ENCODE measurements at places on chromosomes 3 and 15.

DNA sequence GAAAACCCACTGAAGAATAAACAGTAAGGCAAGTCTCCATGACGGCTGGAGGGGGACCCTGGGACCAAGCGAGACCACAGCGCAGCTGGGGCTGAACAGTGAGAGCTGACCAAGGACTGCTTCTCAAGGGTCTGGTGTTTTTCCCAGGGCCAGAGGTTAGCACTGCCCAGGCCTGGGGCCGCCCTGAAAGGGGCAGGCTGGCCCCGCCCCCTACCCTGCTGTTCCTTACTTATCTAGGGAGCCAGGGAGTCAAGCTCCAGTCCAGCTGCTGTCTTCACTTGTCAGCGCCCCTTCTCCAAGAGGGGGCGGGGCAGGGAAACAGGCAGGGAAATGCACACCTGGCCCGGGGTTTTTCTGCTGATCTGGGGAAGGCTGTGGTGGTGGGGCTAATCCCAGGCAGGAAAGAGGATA, 51.6 kb upstream of the HACD2 start:
- DNase-seq, result no peak

DNA sequence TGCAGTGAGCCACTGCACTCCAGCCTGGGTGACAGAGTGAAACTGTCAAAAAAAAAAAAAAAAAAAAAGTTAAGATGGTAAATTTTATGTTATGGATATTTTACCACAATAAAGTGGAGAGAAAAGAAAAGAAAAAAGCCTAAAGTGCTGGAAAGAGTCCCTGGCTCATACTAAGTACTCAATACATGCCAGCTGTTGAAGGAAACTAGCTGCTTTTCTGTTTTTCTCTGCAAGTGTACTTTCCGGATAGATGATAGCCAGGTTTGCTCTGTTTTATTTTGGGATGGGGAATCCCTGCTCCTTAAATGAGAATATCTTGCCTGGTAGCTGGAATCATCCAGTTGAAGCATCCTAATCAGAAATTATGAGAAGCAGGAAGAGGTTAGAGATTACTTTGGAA, 10.9 kb downstream of the EID1 start:
- no peak for DNase-seq

DNA sequence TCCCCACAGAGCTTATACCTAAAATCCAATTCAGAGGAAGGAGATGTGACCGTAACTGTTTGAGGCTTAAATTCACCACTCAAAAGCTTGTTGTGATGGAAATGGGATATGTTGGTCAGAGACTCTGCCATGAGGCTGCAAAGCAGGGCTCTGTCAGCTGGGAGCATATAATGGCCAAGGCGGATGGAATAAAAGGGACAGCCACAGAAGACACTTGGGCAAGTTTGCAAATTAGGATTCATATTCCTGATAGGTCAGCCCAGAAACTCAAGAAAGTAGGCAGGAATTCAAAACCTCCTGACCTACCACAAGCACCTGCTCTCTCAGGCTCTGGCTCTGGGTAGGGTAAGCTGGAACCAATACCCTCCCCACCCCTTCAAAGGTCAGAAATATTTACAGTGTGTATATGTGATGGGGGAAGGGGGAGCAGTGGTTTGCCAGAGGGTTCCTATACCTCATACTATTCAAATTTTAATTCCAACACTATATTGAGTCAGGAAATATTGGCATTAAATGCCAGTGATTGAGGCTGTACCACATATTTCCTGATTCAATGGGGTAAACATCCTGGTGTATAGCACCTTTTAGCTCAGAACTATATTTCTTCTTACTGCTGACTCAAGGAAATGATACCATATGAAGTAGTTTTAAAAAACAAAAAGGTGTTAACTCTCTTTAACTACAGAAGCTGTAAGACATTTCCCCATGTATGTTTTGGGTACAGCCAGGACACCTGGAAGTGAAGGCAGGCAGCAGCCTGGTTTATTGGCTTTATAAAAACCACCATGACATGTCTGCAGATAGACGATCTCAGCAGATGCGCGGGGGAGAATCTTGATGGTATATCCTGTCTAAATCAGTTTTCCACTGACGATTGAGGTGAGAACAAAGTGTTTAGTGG, 19.2 kb downstream of the FYCO1 start:
- DNase-seq, result no peak

- peak; percentile 28 for DNase-seq
Observed at GRCh38 chr3:11582191-11582968, 61.3 kb downstream of the VGLL4 start.

DNA sequence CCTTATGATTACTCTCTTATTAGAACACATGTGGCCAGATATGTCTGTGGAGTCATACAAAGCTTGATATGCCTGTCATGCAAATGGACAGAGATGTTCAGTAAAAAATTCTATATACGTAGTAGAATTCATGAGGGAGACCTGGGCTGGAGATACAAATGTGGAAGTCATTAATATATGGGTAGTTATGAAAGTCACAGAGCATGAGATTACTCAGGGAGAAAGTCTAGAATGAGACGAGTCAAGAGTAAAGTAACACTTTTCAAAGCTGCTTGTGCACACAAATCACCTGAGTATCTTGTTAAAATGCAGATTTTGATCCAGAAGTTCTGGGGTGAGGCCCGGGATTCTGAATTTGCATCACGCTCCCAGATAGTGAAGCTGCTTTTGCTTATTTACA, 28.4 kb downstream of the OXSM start:
- no peak for DNase-seq

GRCh38 chr3:160417311-160417710, 17.9 kb downstream of the SMC4 start:
- no peak for DNase-seq

DNA sequence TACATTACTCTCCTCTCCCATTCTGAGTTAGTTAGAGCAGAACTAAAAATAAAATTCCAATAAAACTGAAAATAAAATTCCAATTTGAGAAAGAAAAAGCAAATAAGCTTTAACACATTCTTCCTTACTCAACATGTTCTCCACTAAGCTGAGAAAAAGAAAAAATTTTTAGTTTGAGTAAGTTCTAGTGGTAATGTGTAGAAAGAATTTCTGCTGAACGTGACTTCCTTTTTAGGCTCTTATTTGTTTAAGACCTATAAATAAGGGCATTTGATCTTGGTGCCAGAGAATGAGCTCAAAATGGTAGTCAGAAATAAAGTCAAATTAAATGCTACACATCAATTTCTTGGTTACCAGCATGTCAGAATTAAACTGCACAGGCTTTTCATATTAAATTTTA, 57.6 kb upstream of the ABHD10 start:
- DNase-seq, result no peak

- DNase-seq, result no peak
Observed at GRCh38 chr3:124883766-124884473, 3.2 kb downstream of the ITGB5 start.

DNA sequence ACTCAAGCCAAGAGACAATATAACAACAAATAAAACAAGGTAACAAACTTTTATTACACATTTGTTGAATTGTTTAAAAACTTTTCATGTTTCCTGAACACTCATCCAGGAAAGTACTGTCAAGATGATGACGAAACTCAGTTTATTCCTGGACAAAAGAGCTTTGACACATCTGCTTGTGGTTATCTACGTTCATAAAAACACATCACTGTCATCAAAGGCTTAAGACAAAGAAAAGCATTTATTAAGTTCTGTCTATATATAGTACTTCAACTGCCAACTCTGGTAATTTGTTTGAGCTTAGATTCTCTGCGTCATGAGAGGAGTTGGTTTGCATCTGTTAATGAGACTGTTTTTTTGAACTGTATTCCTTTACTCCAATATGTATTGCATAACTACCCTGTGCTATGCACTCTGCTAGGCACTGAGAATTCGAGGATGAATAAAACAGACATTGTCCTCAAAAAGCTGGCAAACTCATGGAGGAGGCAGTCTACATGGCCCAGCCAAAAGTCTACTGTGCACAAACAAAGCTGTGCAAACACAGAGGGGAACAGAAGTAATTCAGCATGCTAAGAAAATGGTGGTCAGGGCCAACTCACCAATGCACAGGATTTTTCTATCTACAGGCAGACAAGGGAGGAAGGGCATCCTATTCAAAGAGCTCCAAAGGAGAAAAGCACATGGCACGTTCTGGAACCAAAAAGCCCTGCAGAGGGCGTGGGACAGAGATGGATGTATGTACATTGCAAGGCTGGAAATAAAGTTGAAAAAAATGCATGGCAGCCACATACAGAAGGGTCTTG, 21.5 kb downstream of the PLD1 start:
- peak; percentile 52 for DNase-seq

DNA sequence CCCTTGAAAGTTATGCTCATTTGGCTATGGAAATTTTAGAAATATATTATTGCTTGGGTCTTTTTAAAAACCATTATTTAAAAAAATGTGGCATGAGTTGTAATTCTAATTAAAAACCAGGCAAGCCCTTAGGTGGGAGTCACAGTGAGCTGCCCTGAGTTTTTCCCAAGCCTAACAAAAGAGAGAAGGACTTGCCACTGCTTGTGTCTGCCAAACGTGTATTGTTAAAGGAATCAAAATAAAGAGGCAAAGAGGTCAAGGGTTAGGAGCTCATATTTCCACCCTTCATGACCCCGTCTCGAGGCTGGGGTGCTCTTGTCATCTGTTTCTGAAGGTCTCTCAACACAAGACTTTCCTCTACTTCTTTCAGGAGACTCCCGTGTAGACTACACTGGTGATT, 321.1 kb downstream of the ZIC1 start:
- no peak for DNase-seq

- no peak for DNase-seq
Observed at GRCh38 chr3:165279471-165279870, 83.3 kb upstream of the SLITRK3 start.

DNA sequence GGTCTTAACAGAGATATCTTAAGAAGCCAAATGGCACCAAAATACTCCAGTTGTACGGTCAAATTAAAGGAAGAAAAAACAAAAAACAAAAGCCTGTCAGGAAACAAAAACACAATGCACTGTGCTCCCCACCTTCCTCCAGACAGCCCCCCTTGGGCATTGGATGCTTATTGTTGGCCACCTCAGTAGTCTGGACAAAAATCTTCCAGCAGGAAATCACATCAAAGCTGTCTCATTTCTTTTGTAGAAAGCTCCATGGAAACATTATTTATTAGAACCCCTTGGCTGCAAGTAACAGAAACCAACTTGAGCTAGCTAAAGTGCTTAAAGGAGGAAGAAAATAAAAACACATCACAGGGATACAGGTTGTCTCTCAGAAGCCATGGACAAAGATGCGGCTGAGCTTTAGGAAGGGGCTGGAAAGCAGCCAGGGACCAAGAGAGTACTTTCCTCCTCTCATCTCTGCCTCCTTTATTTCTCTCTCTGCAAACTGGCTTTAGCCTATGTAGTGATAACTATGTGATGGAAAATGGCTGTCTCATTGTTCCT, 651.5 kb upstream of the ADAMTS9 start:
- DNase-seq, result no peak

DNA sequence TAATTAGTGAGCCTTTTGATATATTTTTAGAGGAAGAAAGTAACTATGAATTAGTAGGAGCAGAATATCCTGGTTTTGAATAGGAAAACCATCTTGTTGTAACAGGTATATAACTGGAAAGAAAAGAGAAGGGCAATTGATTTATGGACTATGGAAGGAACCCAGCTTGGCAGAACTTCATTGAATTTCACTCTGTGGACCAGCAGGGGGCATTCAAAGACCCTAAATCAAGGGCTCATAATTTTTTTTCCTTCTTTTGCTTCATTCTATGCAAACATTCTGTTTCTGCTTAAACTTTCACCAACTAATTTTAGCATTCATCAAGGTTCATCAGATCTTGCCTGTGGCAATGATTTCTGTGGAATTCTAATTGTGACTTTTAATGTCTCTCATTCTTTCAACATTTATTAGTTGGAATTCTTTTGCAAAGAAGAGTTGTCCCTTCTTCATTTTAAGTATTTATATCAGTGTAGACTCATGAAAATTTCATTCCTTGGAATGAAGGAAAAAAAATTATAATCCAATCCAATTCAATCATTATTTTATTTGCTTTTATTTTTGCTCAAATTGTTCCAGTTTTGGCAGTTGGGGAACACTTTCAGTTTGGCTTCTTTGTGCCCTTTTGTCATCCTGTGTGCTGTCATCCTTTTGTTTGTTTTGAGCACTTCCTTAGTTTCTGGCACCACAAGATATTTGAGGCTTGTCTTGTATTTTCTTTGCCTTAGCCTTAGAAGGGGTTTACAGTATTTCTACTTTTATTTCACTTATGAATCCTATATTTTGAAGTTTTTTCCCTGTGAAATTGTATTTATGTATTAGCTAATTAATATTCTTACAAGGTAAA, 30.4 kb downstream of the NXPE3 start:
- DNase-seq, result peak; percentile 69

GRCh38 chr3:31960793-31961431, 20.1 kb downstream of the OSBPL10 start:
- peak; percentile 75 for DNase-seq

DNA sequence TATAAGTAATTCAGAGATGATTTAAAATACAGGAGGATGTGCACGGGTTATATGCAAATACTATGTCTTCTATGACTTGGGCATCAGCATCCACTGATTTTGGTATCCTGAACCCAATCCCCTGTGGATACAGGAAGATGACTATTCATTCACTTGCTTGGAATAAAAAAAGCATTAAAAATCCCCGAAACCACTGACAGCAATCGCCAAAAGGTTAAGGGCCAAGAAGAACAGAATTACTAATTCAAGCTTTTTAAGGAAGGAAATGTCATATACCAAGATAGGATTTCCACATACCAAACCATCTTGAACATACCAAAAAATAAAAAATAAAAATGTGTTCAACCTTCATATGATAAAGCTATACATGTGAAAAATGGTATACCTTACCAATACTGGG, 93.7 kb downstream of the DLG1 start:
- no peak for DNase-seq

- no peak for DNase-seq
Observed at GRCh38 chr15:73296609-73297353, 72.0 kb downstream of the HCN4 start.

DNA sequence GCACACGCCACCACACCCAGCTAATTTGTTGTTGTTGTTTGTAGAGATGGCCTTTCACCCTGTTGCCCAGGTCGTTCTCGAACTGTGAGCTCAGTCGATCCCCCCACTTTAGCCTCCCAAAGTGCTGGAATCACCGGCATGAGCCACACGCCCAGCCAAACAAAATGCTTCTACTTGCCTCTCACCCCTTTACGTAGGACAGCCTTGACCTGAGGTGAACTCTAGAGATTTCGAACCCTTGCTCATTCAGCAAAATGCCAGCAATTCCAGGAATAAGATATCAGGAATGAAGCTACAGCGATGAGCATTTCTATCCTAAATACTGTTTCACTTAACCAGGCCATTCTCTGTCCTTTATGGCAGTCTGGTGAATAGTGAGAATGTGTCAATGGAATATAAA, 135.0 kb downstream of the LRRK1 start:
- no peak for DNase-seq

DNA sequence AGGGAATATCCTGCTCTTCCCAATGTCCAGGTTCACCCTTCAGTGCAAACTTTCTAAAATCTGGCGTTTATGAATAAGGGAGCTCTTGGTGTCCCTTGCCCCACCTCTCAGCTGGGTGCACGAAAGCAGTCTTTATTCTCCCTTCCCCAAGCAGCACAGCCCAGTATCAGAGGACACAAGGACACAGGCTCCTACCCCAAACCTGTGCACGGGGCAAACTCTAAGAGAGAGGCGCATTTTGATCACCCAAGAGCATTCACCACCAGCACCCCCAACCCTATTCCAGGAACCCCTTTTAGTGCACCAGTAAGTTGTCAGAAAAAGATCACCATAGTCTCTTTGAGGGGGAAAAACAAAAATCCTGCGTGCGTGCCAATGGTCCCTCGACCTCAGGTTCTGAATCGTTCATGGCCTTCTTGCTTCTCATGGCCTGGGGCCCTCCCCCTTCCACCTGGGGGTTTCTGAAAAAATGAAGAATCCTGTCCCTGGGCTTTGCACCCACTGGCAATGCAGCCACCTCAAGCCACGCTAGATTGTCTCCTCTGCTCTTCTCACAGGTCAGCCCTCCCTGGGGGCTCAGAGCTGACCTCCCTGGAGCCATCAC, 78.9 kb downstream of the FAM174B start:
- DNase-seq, result no peak

Data from NAMALWA (cell line).